ENCODE measurements at places on chromosomes 7 and 10.

GRCh38 chr10:78556705-78557432 is 511.9 kb upstream of the ZMIZ1 start:
- no peak for DNase-seq

GRCh38 chr10:31769564-31769963 is 159.1 kb downstream of the ARHGAP12 start:
- no peak for DNase-seq

GRCh38 chr7:68715907-68716306 is 882.4 kb upstream of the AUTS2 start:
- no peak for DNase-seq

GRCh38 chr7:39908973-39909372 is 41.1 kb upstream of the CDK13 start:
- DNase-seq: no peak

Measured in activated CD4-positive, CD25-positive, alpha-beta regulatory T cell (primary cell).